Ascending aorta (tissue), 2 donors: ENCODE measurements at places on chromosomes 5 and 9.

DNA sequence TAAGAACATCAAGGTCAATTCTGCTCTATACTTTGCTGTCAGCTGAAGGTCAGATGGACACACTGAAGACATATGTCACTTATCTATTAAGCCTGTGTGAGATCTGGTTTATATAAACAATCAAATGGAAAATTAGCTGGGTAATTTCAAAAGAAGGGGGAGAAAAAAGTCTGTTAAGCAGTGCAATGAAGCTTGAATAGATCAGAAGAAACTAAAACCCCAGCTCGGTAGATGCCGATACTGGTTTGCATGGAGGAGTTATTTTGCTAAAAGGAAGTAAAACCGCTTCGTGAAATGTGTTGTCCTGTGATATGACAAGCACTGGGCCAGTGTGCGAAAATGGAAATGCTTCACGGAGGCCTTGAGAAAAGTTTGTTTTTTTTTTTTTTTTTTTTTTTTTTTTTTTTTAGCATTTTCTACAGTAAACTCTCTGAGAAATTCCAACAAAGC, 148.8 kb downstream of the MEF2C start:
- no peak for DNase-seq

GRCh38 chr9:100602342-100602801, 24.5 kb downstream of the CAVIN4 start:
- no peak for DNase-seq

- DNase-seq, result no peak
Observed at GRCh38 chr9:15433661-15434060, 11.0 kb downstream of the SNAPC3 start.

DNA sequence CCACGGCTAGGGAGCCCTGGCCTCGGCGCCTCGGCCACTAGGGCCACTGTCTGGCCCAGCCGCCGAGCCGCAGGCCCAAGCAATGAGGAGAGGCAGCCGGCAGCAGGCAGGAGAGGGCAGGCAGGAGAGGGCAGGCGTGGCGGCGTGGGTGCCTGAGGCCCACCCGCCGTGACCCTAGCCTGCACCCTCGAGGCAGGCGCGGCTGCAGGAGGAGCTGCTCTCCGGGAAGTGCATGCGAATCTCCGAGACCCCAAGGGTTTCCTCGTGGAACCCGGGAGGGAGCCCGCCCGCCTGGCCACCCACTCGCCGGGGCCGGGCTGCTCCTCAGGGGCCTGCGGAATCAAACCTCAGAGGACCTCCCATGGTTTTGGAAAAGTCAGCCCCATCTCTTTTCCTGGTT, 9.3 kb downstream of the GRIN1 start:
- DNase-seq, result no peak

DNA sequence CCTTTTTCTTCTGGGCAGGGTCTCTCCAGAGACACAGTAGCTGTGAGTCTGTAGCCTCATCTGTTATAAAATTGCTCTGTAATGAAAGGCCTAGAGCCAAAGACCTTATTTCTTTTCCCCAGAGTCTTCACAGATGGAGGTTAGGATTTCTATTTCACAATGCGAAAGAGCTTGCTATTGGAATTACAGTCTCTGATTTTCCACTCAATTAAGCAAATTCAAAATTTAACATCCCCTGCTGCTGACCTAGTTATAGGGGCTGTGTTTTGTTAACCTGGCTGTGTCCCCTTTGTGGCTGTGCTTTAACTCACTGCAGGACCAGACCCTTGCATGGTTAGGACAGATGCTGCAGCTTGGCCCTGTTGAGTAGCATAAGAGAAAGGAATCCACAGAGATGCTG, 190.3 kb upstream of the NMUR2 start:
- DNase-seq, result no peak

DNA sequence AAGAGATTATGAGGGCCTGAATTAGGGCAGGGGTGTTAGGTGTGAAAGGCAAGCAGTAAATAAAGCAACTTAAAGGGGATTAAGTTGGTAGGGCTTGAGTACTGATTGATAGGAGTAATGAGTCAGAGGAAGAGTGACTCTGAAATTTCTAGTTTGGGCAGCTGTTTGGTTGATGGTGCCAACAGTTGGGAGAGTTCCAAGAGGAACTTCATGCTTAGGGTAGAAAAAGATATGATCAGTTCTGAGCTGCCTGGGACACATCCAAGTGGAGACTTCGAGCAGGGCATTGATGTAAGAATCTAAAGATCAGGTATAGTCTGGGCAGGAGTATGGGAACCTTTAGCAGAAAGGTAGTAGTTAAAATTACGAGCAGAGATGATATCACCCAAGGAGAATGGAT, 10.2 kb downstream of the MAMDC2 start:
- no peak for DNase-seq

GRCh38 chr5:55177078-55177477, 4.1 kb upstream of the CDC20B start:
- no peak for DNase-seq

GRCh38 chr5:40334242-40334635, 345.5 kb upstream of the PTGER4 start:
- DNase-seq, result no peak

DNA sequence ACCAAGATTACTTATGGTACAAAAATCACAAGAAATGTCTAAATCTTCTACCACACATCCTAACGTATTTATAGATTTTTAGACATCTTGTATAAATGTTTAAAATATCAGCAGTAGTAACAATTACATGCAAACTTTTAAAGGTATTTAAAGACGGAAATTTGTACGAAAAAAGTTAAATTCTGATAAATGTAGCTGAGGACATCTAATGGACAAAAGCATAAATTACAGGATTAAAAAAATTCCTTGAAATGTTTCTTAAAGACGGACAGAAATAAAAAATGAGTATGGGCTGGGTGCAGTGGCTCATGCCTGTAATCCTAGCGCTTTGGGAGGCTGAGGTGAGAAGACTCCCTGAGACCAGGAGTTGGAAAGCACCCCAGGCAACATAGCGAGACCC, 15.8 kb downstream of the ERCC8 start:
- DNase-seq, result no peak

DNA sequence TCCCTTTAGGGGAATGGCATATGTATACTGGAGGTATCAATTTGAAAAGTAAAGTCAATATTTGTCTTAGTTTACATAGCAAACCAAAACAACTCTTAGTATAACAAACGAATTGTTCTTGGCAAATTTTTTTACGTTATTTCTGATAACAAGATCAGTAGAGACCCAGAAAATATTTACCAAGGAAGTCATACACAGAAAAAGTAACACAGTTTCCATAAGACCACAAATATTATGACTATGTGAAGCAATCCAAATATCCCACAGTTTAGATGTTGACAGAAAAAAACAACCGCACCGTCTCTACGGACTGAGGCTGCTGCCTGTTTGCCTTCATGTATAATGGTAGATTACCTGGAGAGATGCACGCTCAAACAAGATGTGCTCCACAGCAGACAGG, 46.5 kb upstream of the DAPK1 start:
- DNase-seq, result no peak

- DNase-seq, result no peak
Observed at GRCh38 chr5:33210978-33211377, 229.8 kb upstream of the TARS1 start.

- no peak for DNase-seq
Observed at GRCh38 chr5:161406880-161407279, 139.6 kb downstream of the GABRB2 start.

- DNase-seq, result no peak
Observed at GRCh38 chr9:89212171-89212570, 33.6 kb upstream of the SHC3 start.

GRCh38 chr5:166302166-166302565, 1989.3 kb upstream of the WWC1 start:
- no peak for DNase-seq

GRCh38 chr9:23194281-23194680, 631.8 kb downstream of the ELAVL2 start:
- no peak for DNase-seq

DNA sequence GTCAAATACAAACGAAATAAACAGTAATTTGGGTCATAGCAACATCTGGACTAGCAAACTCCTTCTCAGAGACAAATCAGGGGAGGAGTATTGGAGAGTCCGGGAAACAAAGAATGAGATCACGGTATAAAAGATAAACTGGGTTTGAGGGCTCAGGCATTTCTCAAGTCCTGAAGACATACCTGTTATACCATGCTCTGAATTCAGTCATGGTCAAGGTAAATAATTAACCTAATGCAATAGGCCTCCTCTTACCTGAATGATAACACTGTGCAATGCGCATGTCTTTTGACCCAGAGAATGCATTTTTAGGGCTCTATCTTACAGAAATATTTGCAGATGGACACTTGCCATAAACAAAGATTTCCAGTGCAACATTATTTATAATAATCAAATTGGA, 31.9 kb upstream of the SPDL1 start:
- DNase-seq, result no peak

- peak; percentile 43 for DNase-seq
Observed at GRCh38 chr9:93260263-93261066, 76.5 kb downstream of the WNK2 start.

DNA sequence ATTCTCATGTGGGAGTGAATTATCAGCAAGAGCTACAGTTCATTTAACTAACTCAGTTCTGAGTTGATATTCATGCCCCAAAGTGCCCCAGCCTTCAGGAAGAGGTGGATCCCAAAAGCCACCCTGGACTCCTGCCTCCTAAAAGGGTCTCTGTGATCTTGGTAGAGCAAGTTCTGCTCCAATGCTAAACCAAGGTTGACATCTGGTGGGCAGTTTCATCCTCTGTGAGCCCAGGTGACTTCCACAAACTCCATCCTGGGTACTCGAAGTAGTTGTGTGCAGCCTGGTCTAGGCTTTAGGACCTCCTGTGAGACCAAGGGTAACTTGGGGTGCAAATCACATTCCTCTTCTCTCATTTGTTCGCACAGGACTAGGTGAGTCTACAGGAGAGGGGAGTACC, 816.8 kb downstream of the MTRR start:
- DNase-seq, result no peak

DNA sequence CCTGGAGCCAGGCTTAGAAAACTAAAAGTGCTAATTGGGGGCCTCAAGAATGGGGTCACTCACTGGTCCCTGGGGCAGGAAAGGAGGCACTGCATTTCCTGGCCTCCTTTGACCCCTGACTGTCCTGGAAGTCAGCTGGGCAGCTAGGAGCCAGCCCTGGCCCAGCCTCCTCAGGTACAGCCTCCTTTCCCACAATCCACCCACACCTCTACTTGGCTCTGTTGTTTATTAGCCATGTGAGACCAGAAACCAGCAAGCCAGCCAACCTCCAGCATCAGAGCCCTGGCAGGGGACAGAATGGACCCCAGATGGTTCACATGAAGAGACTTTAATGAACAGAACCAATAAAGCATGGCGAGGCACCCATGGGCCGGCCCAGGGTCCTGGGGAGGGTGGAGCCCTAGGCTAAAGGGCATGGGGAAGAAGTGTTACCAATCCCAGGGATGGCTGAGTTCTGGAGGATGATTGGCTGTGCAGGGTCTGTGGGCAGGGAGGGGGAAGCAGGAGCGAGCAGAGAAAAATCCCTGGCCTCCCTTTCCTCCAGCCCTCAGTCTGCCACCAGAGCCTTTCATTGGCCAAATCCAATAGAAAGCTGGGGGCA, 55.3 kb upstream of the ANGPTL2 start:
- peak; percentile 50 for DNase-seq
